ENCODE measurements at places on chromosomes 11 and 22.
A peak's percentile ranks its signal among the peaks of the same experiment; 100 is the strongest.

- no peak for DNase-seq
Measured at GRCh38 chr11:8719721-8720120, 37.1 kb downstream of the RPL27A start.

GRCh38 chr11:33716243-33716642 is 15.6 kb upstream of the C11orf91 start:
- DNase-seq, result no peak

GRCh38 chr11:35836205-35836604 is 107.7 kb upstream of the LDLRAD3 start:
- no peak for DNase-seq

DNA sequence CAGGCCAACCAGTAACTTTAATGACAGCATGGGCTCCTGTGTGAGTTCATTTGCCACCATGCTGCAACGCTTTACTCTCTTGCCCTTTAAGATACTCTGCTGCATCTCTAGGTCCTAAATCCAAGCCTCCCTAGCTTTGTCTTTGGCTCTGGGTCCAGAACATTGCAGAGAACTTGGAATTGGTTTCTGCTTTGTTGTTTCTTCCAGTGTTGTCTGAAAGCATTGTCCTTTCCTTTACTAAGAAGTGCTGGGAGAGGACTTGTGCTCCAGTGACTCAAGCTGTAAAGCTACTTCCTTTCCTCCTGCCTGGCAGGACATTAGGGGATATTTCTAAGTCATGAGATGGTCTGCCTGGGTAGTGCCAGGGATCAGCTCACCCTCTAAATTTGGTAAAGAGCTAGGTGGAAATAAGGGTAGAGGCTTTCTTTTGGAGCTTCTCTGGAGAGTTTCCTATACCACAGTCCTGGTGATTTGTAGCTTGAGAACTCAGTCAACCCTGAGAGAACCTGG is 202.5 kb upstream of the CADM1 start:
- DNase-seq, result no peak

- no peak for DNase-seq
Measured at GRCh38 chr22:44259366-44260215, 53.2 kb downstream of the SHISAL1 start.

DNA sequence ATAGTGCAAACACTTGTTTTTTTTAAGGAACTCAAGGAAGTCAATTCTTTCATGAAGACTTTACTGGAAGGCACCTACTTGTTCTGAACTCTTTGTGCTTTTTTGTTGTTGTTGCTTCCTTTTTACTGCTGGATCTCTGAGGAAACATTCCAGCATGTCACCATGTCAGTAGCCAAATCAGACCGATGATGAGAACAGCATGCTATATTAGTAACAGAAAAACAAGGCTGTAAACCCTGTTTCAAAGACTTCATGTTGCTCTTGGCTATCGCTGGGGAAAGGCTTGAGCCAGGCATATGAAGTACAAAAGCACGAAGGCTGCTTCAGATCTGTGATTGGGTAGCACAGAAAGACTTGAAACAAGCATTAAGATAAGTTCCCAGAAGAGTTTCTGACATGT is 125.6 kb upstream of the SLC5A12 start:
- no peak for DNase-seq

- no peak for DNase-seq
Measured at GRCh38 chr11:32779136-32779535, 15.3 kb downstream of the CCDC73 start.

DNA sequence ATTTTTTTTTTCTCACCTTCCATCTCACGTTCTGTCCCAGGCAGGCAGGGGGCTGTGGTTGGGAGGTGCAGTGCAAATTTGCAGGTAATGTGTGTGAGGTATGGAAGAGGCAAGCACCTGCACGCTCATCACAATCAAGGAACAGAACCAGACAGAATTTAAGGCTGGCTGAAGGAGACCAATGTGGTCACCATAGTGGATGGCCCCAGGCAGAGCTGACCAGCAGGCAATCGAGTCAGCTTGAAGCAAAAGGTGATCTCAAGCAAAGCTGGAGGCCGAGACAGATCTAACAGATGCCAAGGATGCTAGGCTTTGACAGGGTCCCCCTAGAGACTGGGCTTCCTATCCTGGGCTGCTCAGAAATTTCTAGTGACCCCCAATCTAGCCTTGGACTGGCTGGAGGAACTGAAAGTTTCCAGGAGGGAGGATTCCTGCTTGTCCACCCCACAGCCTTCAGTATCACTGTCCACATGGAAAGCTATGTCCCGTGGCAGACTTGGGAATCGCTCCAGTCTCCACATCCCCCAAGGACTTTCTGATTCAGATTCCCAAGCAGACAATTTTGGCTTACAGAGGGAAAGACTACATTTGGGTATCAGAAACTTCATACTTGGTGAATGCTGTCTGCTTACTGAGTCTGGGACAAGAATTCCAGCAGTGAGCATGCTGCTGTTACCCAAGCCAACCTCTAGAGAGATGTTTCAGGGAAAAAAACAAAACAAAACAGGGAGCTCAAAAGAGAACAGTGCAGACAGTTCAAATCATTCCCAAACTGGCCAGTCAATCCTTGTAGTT is 9.0 kb upstream of the MICAL3 start:
- DNase-seq, result no peak

DNA sequence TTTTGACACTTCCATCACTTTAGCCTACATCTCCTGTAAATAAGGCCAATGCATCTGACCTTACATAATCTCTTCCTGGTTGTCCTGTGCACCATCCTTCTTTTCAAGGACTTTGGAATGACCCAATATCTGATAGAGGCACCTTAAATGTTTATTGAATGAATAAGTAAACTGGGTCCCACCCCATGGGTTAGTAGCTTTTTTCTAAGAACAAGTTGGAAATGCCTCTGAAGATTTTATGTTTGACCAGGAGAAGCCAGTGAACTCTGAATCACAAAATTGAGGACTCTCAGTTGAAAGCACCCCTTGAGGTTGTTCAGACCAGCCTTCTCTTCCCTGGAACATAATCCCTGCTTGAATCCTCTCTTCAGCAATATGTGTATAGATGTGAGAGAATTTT is 1.4 kb downstream of the RNF185 start:
- DNase-seq, result no peak

GRCh38 chr11:135019899-135020298 is 607.9 kb upstream of the B3GAT1 start:
- DNase-seq, result no peak

- DNase-seq, result no peak
Measured at GRCh38 chr11:81673001-81673400, 1060.7 kb downstream of the FAM181B start.

- peak; percentile 93 for DNase-seq
Measured at GRCh38 chr11:111531687-111532364, 8.7 kb upstream of the LAYN start.

GRCh38 chr22:27433585-27434190 is 367.9 kb downstream of the MN1 start:
- DNase-seq, result no peak

GRCh38 chr11:122769126-122769780 is 69.0 kb upstream of the CRTAM start:
- no peak for DNase-seq

DNA sequence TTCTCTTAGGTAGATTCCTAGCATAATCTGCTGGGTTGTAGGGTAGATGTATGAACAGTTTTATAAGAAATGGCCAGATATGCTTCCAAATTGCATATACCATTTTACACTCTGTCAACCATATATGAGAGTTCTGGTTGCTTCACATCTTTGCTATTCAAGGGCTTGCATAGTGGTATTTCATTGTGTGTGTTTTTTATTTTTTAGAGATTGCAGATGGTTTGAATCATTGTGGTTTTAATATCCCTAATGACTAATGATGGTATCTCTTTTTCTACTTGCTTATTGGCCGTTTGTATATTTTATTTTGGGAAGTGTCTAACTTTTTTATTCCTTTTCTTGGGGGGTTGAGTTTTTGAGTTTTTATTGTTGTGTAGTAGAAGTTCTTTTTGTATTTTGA is 26.9 kb downstream of the RNF214 start:
- DNase-seq, result no peak

GRCh38 chr11:95415837-95416304 is 184.9 kb upstream of the SESN3 start:
- DNase-seq, result no peak

GRCh38 chr11:36623494-36623893 is 25.5 kb upstream of the RAG2 start:
- DNase-seq, result no peak

DNA sequence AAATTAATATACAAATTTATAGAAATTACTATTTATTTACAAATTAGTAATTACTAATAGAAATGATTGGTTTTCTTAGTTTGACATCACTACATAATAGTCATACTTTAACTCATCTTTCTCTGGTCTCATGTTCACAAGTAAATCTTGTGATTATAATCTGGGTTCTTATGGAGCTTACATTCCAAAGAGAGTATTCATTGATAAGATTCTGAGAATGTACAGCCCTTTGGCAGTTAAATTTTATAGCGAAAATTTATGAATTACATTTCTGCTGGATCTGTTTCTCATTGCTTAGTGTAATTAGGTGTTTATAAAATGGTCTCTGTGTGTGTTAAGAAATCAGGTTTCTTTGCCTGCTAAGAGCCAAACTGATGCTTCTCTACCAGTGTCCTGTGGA is 175.2 kb downstream of the TMEM135 start:
- DNase-seq, result no peak

- DNase-seq, result no peak
Measured at GRCh38 chr22:23060612-23061400, 9.5 kb upstream of the GNAZ start.

- no peak for DNase-seq
Measured at GRCh38 chr22:40955571-40955970, 4.4 kb downstream of the RBX1 start.

- no peak for DNase-seq
Measured at GRCh38 chr11:93807980-93808379, 23.9 kb downstream of the MED17 start.

- DNase-seq, result no peak
Measured at GRCh38 chr11:67490727-67491065, 7.9 kb downstream of the AIP start.

DNA sequence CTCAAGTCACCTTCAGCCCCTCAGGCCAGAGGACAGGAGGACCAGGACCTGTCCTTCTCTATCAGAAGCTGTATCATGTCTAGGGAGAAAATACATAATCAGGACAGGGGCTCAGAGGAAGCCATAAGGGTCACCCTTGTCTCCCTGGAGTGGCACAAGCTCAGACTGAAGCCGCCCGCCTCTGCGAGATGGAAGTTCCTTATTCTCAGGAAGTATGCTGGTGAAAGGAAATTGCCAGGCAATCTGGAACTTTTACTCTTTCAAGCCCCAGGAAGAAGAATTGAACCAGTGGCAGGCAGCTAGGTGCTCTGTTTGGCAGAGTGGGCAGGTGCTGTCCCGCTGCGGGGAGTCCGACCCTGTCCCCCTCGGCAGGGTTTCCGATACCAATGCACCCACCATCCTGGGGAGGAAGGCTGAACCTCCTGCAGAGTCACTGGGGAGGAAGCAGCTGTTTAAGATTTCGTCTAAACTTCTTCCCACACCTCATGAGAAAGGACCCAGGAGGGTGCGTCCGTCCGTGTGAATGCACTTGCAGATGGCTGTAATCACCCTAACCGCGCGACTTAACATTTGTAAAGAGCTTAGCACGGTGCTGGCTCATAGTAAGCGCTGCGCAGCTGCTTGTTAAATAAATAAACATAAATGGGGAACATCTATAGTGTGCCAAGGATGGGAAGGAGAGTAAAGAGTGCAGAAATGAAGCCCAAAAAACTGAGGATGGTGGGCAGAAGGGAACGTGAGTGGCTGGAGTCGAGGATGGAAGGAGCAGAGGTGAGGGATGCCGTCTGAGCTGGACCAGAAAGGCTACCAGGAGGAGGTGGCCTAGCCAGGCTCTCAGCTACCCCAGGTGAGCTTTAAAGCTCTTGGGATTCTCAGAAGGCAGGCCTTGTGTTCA is 5.0 kb upstream of the ANO1 start:
- no peak for DNase-seq

DNA sequence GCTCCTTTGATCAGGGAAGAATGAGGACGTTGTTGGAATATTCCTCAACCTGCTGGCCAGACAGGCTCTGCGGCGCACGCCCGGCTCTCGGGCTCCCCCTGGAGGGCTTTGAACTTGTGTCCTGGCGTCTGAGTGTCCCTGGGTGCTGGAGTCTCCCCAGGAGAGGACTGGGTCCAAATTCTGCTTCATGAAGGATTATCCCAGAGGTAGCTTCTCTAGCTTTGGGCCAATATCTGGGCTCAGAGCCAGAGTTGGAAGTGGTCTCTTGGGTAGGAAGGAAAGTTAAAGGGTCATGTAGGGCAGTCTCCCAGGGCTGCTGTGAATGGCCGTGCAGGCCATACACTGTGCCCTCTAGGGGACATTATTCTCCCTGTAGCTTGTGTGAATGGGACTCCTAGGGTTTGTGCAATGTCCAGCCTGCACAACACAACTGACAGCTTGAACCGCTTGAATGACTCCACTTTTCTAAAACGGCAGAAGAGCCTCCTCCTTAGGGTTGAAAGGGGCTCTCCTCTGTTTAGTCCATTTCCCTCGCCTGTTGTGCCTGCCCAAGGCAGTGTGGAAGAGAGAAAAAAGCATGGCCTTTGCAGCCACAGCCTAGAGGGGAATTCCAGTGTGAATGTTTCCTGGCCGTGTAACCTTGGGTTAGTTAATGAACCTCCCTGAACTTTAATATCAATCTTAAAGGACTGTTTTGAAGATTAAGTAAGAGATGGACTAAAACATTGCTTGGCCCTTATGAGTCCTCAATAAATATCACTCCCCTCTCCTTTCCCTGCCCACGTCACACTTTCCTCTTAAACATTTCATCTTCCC is 111.2 kb upstream of the THY1 start:
- DNase-seq, result peak; percentile 41

DNA sequence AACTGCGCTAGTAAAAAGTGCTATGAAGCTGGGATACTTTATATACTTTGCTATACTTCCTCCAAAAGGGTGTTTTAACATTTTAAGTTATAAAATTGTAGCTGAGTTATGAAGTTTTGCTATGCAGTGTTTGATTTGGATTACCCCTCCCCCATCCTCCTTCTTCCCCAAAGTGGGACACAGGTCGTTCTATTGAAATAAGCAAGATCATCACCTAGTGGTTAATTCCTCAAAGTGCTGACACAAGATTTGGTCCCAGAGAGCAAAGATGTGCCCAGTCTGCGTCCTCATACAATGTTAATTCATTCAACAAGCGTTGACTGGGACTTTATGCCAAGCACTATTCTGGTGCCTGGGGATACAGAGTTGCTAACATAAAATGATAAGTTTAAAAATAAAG is 78.5 kb downstream of the SPON1 start:
- DNase-seq, result no peak

- DNase-seq, result no peak
Measured at GRCh38 chr11:122159173-122159721, 43.2 kb upstream of the BLID start.

DNA sequence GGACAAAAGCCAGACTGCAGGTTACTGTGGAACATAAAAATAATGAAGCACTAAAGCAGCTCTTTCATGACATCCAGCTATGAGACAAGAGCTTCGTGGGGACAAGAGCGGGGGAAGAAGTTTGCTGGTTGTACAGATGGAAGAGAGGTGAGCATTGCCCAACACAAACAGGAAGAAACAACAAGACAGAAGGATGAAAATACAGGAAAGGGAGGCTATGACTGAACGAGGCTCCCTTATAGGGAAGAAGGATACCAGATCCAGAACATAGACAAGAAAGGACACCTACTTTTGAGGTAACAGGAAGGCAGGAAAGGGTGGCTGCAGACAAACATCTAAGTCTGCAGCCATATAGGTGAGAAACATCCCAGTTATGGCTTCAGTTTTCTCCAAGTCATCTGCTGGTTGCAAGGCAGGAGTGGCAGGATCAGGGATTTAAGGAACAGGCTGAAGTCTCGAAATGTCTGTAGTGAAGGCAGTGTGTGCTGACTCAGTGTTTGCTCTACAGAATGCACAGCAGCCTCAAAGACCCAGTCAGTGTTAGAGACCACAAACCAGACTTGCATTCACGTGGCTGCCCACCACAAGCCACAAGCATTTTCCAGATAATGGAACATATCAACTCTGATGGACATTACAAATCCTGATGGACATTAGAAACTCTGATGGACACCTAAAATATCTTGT is 1.9 kb downstream of the CLTCL1 start:
- no peak for DNase-seq

Data from amniotic stem cell (primary cell).